ENCODE measurements at places on chromosomes 6 and 20.

- no peak for DNase-seq
Observed at GRCh38 chr6:28597924-28598722, 72.4 kb downstream of the GPX5 start.

- DNase-seq = no peak
Observed at GRCh38 chr6:134061440-134061839, 9.0 kb upstream of the SLC2A12 start.

GRCh38 chr6:134223796-134224420 lies 94.0 kb downstream of the SGK1 start:
- no peak for DNase-seq

- no peak for DNase-seq
Observed at GRCh38 chr6:25486550-25486949, 165.5 kb upstream of the SCGN start.

DNA sequence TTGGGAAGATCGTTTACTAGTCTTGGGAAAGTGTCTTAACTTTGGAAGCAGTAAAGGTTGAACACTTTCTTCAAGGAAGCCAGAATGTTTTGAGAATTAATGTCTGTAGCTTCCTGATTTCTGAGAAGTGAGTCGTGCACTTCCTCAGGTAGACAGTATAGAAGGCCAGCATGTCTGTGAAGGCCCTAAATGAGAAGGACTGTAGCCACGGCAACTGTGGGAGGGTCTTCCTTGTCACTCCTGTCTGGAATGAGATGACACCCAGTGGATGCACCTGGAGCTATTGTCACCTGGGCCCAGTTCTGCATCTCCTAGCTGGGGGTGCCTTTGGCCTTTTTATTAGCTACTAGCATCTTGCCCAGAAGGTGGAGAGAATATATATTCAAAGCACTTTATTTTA lies 8.8 kb downstream of the STX16 start:
- no peak for DNase-seq

- no peak for DNase-seq
Observed at GRCh38 chr6:160792708-160793107, 90.7 kb downstream of the PLG start.

- DNase-seq = no peak
Observed at GRCh38 chr20:53002786-53003185, 30.6 kb downstream of the TSHZ2 start.

DNA sequence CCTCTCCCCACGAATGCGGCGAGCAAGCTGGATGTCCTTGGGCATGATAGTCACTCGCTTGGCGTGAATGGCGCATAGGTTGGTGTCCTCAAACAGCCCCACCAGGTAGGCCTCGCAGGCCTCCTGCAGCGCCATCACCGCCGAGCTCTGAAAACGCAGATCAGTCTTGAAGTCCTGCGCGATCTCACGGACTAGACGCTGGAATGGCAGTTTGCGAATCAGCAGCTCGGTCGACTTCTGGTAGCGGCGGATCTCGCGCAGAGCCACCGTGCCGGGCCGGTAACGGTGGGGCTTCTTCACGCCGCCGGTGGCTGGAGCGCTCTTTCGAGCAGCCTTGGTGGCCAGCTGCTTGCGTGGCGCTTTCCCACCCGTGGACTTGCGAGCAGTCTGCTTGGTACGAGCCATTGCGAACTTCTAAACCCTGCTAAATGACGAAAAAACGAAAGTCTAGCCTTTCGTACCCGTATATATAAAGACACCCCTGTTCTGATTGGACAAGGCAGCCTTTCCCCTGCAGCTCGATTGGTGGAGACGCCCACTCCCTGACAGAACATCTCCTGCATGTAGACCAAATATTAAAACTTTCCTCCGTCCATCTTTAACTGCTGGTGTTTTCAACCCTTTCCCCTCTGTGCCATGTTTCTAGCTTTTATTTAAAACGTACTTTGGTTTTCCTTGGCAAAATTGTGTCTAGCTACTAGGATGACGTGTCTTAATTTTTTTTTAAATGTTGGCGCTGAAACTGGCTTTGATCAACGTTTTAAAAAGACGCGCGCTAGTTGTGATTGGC lies 109.8 kb downstream of the HFE start:
- DNase-seq = no peak

- no peak for DNase-seq
Observed at GRCh38 chr20:44358776-44359175, 3.3 kb downstream of the HNF4A start.

GRCh38 chr20:62970307-62971210 lies 18.1 kb downstream of the SLC17A9 start:
- DNase-seq = no peak

- no peak for DNase-seq
Observed at GRCh38 chr6:158514176-158514575, 45.7 kb upstream of the TMEM181 start.

DNA sequence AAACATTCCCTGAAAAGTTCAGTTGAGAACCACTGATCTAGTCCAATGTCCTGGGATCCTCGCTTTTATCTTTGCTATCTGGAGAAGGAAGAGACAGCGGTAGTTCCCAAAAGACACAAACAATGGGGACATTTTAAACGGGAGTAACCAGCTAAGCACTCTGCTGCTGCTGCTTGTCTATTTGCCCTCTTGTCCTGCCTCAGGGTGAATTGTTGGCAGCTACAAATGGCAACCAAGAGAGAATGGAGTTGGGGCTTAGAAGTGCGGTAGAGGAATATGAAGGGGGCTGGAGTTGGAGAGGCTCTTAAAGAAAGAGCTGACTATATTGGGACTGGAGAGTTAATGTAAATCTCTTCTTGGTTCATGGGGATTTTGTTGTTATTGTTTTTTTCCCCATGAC lies 6.5 kb upstream of the ZSWIM1 start:
- no peak for DNase-seq

DNA sequence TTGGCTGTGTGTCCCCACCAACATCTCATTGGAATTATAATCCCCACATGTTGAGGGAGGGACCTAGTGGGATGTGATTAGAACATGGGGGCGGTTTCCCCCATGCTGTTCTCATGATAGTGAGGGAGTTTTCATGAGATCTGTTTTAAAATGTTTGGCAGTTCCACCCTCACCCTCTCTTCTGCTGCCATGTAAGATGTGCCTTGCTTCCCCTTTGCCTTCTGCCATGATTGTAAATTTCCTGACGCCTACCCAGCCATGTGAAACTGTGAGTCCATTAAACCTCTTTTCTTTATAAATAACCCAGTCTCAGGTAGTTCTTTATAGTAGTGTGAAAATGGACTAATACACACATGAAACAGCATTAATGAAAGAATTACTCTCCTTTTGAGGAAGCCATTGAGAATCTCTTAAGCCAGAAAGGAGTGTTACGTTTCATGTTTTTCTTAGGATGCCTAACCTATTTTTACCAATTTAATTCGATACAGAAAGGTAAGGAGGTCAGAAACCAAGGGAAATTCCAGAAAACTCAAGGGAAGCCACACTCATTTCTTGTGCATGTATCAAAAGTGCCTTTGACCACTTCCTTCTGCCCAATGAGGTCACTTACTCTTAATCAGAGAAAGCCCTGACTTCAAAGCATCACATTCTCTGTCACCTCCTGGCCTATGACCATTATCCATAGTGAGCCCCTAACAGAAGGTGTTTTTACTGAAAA lies 24.7 kb upstream of the HINT3 start:
- no peak for DNase-seq

DNA sequence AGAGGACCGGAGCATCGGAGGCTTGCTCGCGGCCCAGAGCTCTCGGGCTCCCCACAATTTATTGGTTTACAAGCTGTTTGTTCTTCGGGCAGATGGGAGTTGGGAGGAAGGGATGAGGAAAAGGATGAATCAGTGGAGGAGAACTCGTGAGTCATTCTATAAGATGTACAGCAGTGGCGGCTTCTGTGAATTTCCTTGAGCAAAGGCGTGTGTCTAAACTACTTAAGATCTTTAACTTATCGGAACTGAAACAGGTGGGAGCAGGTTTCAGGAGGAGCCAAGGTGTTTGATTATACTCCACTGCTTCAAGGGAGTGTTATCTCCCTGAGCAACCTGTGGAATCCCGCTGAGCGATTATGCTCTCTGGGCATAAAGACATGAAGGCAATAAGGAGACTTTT lies 50.5 kb upstream of the IBTK start:
- DNase-seq = no peak

DNA sequence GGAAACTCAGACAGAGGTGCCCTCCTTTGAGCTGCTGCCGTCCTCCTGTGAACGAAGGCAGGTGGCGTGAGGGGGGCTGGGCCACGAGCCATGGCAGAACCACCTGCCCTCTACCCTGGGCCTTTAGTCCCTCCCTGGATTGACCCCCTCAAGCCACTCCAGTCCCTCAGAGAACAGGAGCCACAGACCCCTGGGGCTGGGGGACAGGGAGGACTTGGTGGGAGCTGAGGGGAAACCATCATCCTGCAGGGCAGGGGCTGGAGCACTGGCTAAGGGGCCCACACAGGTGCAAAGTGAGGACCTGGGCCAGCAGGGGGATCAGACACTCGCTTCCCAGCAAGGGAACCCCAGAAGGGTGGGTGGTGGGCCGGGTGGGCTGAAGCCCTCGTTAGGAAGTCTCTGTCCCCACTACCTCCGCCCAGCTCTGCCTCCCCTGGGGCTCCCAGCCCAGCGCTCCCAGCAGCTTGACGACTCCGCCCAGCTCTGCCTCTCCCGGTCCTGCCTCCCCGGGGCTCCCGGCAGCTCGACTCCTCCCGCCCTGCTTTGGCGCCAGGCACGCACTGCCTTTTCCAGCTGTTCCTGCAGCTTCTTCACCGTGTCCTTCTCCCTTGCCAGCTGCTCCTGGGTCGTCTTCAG lies 44.4 kb downstream of the DSTN start:
- DNase-seq = no peak

DNA sequence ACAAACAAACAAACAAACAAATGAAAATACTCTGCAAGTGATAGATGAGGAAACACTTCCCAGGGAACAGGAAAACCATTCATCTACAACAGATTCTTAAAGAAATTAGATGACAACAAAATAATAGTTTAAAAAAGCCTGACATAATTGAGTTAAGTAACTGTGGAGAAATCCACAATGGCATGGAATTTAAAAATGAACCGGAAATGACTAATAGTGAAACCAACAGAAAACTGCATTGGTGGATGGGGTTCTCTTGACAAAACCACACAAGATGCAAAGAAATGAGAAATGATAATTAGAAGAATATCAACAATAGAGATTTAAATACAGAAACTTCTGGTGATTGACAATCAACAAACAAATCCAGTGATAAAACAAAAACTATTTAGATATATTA lies 785.6 kb downstream of the QKI start:
- DNase-seq = no peak

GRCh38 chr6:22247916-22248482 lies 48.8 kb downstream of the PRL start:
- DNase-seq = no peak

DNA sequence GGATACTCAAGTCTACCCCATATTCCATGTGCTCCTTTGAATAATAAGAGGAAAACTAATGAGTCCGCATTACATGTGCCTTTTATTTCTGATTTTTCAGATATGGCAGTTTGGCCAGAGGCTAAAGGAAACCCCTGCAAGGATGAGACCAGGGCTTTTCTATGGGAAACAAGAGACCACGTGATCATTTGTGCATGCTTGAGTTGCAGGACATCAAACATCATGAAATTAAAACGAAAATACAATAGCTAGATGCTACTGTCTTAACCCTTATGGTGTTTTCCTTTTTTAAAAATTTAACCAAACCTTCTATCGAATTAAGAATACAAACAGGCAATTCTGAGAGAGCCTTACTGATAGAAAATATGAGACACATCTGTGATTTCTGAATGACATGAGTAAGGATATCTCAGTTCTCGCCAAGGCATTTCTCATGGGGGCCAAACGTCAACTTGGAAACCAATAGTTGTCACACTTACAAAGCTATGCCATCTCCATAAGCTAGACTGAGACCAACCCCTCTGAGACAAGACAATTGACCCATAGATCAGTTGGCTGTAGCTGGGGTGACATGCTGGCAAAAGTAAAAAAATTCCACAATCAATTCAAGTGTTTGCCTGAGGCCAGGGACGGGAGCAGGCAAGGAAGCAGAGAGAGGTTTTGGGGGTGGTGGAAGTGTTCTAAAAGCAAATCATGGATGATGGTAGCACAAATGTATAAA lies 52.8 kb downstream of the RIPOR2 start:
- DNase-seq = no peak

- no peak for DNase-seq
Observed at GRCh38 chr6:37820718-37821079, 1.2 kb downstream of the ZFAND3 start.

DNA sequence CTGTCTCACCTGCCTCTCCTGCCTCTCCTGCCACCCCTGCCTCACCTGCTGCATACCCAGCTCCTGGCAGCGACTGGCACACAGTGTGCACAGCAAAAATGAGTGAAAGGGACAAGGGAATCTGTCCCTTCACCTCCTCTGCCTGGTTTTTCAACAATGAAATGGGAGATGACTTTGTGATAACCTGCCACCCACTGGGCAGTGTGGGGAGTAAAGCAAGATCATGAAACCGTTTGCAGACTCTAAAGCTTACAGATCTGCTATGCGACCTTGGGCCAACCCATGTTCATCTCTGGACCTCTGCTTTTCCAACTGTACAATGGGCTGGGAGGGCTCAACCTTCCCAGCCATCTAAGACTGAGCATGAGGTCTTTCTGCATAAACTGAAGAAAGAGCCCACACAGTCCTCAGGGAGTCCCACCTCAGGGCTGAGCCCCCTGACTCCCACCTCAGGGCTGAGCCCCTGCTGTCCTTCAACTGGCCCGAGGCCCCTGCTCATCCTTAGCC lies 81.1 kb downstream of the RIPOR3 start:
- DNase-seq = no peak

- DNase-seq = no peak
Observed at GRCh38 chr6:36201612-36202011, 5.1 kb downstream of the BRPF3 start.

DNA sequence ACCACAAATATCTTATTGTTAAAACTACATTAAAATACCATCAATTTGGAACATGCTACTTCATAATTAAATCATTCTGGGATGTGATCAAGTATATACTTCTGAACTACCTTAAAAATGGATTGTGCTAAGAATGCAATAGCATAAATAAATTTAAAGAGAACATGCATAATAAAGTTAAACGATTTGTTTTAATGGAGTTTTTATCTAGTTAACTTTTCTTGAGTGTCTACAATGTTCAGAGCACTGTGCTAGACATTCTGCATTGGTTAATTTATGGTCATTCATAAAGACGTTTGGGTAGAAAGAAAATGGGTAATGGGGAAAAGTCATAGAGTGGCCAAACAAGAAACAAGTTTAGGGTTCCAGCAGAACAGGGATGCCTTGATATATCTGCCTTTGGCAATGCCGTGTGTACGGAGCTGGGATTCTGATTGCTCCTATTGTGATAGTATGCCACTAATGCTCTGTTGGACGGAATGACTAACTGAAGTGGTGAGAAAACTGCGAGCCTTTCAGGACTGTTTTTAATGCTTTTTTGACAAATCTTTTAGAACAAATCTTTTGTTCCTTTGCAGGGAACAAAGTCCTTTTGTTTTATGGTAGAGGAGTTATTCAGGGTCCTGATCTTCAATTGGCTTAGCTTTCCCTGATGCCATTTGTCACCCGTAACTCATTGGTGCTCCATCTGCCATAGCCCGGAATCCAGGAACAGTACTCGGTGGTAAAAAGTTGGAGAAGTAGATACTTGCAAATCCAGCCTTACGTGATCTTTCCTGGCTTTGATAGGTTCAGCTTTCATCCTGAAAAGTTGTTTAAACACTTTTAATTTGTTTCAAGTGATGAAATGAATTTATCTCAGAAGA lies 162.6 kb downstream of the BCKDHB start:
- DNase-seq = no peak

- no peak for DNase-seq
Observed at GRCh38 chr6:37840940-37841300, 21.4 kb downstream of the ZFAND3 start.

All from stimulated activated CD8-positive, alpha-beta memory T cell treated with anti-CD3 and anti-CD28 coated beads, Interleukin-7, amount 100 ng/mL, for 1 hour (primary cell).